CD14-positive monocyte (primary cell): ENCODE measurements at places on chromosomes 3 and 15. TPM values are rescaled to one million over a fixed set of nuclear protein-coding genes. Genes with fewer than 3 reads are reported as not detected.

- no peak overlapping the region for H3K27ac ChIP-seq
- peaks cover 24% of the 10 kb centered on the region for H3K27me3 ChIP-seq
- H3K4me1 ChIP-seq: no peaks in the 10 kb centered on the region
- DNase-seq: no peak
- H3K36me3 ChIP-seq: no peaks in the 10 kb centered on the region
- no peak overlapping the region for H3K4me3 ChIP-seq
Measured at GRCh38 chr15:65980824-65981456, 111.6 kb downstream of the RAB11A start.

DNA sequence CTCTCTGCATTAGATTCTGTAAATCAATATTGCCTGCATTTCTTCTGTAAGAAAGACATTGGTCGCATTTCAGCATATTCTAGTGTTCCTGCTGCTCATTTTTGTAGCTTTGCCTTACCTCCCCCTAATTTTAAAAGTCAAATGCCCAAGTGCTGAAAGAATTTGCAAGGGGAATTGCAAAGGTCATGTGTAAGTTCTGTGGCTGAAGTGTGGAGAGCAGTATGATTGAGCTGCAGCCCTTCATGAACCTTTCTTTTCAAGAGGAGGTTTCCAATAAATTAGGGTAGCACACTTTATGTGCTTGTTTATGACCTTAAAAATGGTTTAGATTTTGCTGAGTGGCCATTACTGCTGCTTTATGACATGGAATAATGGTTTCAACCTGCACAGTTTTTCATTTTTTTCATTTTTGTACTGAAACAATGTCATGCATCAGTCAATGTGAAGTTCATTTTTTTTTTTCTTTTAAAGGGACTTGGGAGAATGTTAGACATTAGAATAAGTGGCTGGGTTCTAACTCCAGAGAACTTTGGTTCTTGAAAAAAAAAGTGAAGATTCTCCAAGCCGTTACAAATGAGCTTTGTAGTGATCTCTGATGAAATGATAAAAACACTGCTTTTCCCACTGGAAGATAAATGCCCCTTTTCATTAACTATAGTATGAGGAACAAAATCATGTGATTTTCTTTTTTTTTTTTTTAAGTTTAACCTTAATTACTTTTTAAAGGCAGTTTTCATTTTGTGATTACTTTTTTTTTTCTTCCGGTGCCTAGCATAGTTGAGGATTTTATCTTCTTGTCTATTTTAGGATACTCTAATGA, 99.6 kb downstream of the MITF start:
- H3K36me3 ChIP-seq: no peaks in the 10 kb centered on the region
- H3K27me3 ChIP-seq: no peaks in the 10 kb centered on the region
- DNase-seq: no peak
- no peaks in the 10 kb centered on the region for H3K4me1 ChIP-seq
- no peak overlapping the region for H3K4me3 ChIP-seq

GRCh38 chr3:149247008-149247710, 25.5 kb upstream of the CP start:
- H3K4me1 ChIP-seq: peaks cover 26% of the 10 kb centered on the region
- H3K27me3 ChIP-seq: no peaks in the 10 kb centered on the region
- H3K36me3 ChIP-seq: no peaks in the 10 kb centered on the region
- no peak overlapping the region for H3K4me3 ChIP-seq
- H3K27ac ChIP-seq: no peak overlapping the region

- DNase-seq: no peak
- H3K27ac ChIP-seq: no peak overlapping the region
- H3K4me1 ChIP-seq: peaks cover under 1% of the 10 kb centered on the region
- H3K27me3 ChIP-seq: peaks cover 44% of the 10 kb centered on the region
Measured at GRCh38 chr3:149663966-149664365, 6.1 kb upstream of the WWTR1 start.

GRCh38 chr15:98735895-98736617, 87.7 kb downstream of the IGF1R start:
- H3K36me3 ChIP-seq: no peaks in the 10 kb centered on the region
- DNase-seq: no peak
- peak overlapping the region; percentile 73 for H3K27ac ChIP-seq
- H3K27me3 ChIP-seq: no peaks in the 10 kb centered on the region

DNA sequence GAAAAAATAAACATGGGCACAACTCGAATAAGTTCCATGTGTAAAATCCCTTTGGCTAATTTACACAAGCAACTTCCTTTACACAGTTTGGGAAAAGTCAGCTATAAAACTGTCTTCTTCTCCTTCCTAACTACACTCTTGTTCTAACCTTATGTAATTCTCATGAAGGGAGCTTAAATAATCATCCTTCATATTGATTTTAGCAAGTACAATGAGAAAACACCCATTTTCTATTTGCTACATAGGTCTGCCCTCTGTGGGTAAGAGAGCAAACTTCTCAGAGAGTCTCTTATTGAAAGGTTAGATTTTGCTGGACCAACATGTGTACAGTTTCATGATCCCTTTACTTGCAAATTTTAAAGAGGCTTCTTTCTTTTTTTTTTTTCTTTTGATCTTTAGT, 398.5 kb downstream of the ROBO1 start:
- no peaks in the 10 kb centered on the region for H3K27me3 ChIP-seq
- no peaks in the 10 kb centered on the region for H3K4me1 ChIP-seq
- H3K4me3 ChIP-seq: no peak overlapping the region
- H3K36me3 ChIP-seq: no peaks in the 10 kb centered on the region
- no peak for DNase-seq

DNA sequence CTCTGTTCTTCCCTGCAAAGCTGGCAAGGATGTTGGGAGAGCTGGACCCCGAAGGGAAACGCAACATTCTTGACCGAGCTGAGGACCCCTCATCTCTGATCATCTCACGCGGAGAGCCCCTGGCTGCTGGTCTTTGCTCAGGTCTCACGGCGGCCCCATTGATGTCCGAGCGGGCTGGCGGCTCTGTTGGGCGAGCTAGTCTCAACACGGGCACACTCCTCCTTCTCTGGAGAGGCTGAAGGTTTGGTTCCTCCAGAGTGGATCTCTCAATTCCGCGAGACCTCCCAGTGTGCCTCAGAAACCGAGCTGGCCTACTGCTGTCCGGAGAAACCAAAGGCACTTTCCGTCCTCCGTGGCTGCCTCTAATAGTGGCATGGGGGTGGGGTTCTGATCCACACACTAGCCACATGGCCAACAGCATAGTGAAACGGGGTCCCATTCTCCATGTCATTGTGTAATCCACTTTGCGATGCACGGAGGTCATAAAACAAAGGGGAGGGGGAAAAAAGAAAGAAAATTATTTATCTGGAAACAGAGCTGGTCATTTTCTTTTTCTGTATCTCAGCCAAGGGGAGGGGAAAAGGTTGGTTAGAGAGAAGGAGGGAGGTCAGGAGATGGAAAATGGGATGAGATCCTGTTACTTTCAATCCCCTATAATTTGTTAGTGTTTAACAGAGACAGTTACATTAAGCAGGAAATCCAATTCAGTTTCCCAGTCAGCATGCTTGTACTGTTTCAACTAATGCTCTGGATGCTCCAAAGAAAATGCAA, 1.3 kb downstream of the CCDC80 start:
- no peak overlapping the region for H3K27ac ChIP-seq
- peaks cover 14% of the 10 kb centered on the region for H3K27me3 ChIP-seq
- H3K4me3 ChIP-seq: no peak overlapping the region
- H3K4me1 ChIP-seq: peaks cover 4% of the 10 kb centered on the region

DNA sequence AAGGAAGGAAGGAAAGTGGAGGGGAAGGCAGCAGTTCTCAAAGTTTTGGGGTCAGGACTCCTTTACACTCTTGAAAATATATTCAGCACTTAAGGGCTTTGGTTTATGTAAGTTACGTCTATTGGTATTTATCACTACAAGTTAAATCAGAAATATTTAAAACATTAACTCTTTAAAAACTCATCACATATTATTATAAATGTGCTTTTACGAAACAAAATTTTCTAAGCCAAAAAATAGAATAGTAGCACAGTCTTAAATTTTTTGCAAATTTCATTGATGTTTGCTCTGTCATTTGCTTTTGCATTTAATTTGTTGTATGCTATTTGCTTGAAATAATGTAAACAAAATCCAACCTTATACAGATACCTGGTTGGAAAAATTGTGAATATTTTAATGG, 7.5 kb downstream of the UBE2Q2 start:
- H3K27ac ChIP-seq: no peak overlapping the region
- peaks cover 13% of the 10 kb centered on the region for H3K36me3 ChIP-seq
- no peaks in the 10 kb centered on the region for H3K27me3 ChIP-seq
- peaks cover 20% of the 10 kb centered on the region for H3K4me1 ChIP-seq

DNA sequence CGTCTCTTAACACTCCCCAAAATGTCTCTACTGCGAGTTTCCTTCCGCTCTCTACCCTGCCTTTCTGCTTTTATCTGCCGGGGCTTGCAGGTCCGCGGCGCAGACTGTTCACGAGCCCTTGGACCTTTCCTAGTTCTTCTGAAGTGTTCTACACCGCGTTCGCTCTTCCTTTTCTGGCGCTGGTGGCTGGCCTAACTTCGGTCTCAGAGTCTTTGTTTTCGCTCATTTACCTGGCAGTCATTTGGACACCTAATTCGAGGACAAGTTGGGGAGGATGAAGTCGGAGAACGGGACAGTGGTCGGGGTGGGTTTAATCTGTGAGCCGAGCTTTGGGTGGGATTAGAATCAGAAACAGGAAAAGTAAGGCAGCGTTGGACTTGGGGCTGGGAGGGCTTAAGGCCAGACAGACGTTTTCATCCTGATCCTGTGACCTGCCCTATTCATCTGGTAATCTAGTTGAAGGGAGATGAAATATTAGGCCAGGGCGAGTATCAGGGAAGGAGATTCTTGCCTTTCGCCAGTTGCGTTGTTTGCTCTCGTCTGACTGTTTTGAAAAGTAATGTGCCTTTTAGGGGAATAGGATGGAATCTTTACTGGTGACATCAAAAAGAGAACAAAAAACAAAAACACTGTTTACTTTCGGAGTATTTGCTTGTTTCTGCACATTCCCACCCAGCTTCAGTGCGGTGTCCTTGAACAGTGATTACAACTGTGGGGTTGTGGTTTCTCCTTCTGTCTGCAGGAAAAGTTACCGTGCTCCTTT, 1.8 kb downstream of the DIPK2A start:
- no peaks in the 10 kb centered on the region for H3K36me3 ChIP-seq
- H3K27me3 ChIP-seq: no peaks in the 10 kb centered on the region
- DNase-seq: peak; percentile 73
- H3K4me1 ChIP-seq: peaks cover 34% of the 10 kb centered on the region
- peak overlapping the region; percentile 92 for H3K27ac ChIP-seq
- H3K4me3 ChIP-seq: peak overlapping the region; percentile 94

DNA sequence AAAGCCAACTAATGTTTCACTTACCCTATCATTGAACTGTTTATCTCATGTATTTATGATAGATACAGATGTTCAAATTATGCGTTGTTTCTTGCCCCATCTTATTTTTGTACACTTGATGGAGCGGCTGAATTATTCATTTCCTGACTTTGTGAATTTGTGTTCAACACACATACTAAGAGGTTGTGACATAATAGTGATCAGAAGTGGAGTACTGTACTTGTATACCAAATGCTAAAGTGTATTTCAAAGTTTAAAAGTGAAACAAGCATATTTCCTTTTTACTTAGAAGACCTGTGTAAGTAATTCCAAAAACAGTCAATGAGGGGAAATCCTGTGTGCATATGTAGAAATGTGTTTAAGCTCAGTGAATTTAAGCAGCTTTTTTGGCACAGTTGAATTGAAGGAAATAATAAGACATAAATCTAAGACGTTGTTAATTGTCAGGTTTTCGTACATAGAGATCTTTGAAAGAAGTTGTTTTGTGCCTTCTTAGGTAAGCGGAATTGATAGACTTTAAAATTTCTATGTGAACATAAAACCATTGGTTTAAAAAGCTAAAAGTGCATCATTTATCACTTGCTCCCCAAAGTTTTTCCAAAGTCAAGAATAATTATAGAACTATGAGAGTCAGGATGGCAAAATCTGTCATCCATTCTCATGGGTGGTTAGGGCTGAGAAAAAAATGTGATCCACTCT, 1.9 kb downstream of the NFKBIZ start:
- peaks cover 53% of the 10 kb centered on the region for H3K36me3 ChIP-seq

DNA sequence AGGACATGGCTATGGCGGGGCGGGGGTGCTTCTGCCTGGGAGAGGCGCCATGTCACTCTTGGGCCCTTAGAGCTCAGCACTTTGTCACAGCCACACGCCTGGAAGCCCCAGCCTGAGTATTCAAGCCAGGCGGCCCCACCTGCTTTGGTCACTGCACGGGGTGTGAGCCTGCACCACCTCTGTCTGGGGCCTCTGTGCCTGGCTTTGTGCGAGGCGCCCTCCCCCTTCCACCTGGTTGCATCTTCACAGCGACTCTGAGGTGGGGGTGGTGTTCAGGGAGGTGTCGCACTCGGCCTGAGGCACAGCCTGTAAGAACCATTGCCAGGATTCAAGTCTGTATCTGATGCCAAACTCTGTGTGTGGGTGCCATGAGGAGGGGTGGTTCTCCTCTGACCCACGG, 24.1 kb downstream of the ACAD9 start:
- H3K4me1 ChIP-seq: no peaks in the 10 kb centered on the region
- no peak for DNase-seq
- no peak overlapping the region for H3K4me3 ChIP-seq
- H3K36me3 ChIP-seq: peaks cover 100% of the 10 kb centered on the region
- no peak overlapping the region for H3K27ac ChIP-seq

DNA sequence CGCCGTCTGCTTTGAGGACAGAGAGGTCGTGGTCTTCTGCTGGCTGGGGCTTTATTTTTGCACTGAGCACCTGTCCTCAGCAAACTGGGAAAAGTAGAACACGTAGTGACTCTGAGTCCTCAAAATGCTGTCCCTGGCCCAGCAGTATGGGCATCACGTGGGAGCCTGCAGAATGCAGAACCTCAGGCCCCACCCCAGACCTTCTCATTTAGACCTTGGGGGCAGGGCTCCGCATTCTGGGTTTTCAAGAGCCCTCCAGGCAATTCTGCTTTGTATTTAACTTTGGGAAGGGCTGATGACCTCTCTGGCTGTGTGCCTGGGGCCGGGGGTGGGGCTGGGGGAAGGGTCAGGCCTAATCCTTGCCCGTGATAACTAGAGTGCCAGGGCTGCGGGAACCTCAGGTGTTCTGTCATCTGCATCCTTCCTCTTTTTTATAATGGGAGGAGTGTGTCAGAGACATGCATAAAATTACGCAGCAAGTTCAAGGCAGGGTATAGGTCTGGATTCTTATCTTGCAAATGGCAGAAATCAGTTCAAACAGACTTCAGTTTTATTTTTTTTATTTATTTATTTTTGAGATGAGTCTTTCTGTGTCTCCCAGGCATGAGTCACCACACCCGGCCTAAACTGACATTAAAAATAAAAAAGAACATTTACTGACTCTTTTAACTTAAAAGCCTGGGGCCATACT, 11.1 kb downstream of the SLC6A6 start:
- no peak for DNase-seq
- no peaks in the 10 kb centered on the region for H3K27me3 ChIP-seq
- peaks cover 54% of the 10 kb centered on the region for H3K36me3 ChIP-seq

SPESP1 gene
- 0.47 TPM for polyA plus RNA-seq

ANKRD34C gene
- not detected for polyA plus RNA-seq

C3orf49 gene
- polyA plus RNA-seq: not detected

SLC38A3 gene
- polyA plus RNA-seq: not detected

RPL15 gene
- polyA plus RNA-seq: 2,510 and 3,503 TPM in 2 replicates

USP4 gene
- 55.3 and 125 TPM in 2 replicates for polyA plus RNA-seq
